ENCODE measurements at places on chromosomes 2 and 18.

DNA sequence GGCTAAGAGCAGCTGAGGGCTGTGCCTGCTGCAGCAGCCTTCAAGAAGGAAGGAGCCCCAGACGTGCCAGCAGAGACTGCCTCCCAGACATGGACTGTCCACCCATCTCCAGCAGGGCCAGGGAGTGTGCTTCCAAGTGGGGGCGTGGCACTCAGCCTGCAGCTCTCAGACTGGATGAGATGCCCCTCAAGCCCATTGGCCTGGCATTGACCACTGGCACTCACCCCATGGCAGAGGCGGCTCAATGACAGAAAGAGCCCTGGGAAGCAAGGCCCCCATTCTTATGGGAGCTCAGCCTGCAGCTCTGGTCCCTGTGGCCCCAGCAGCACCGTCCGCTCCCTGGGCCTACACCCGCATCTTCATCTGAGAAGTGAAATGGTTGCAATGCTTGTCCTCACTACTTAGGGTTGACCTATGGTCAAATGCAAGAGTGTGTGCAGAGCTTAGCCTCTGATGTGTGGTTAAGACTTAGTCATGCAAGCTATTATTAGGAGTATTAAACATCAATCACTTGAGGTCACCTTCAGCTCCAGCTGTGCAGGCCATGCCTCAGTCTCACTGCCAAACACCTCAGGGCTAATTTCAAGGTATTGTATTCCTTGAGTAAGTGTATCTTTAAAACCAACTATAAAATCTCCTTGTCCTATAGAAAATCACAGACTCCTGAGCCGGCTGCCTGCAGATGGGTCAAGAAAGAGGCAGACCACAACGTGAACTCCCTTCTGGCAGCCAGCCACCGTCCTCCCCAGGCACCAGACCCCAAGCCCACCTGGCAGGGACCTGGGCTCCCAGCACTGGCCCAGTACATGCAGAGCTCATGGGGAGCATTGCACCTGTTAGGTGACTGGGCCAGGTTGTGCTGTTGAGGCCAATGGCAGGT is 194.8 kb downstream of the NDUFA10 start:
- DNase-seq: no peak

GRCh38 chr18:63878343-63878742 is 9.2 kb upstream of the SERPINB2 start:
- peak; percentile 48 for DNase-seq

DNA sequence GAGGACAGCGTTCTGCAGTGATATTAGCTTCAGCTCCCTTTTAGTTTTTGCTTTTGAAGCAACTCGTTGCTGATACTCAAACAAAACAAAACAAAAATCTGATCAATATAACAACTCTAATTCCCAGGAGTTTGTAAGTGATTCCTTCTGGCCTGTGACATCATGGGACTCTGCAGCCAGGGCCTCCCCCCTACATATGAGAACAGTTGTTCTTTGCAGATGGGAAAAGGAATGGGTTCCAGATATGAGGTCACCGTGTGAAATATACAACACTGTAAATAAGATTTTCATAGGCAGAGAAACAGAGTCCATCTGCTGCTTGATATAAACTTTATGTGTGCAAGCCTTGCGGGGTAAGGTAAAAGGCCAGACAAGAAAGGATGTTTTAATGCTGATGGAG is 56.7 kb downstream of the DIS3L2 start:
- no peak for DNase-seq

DNA sequence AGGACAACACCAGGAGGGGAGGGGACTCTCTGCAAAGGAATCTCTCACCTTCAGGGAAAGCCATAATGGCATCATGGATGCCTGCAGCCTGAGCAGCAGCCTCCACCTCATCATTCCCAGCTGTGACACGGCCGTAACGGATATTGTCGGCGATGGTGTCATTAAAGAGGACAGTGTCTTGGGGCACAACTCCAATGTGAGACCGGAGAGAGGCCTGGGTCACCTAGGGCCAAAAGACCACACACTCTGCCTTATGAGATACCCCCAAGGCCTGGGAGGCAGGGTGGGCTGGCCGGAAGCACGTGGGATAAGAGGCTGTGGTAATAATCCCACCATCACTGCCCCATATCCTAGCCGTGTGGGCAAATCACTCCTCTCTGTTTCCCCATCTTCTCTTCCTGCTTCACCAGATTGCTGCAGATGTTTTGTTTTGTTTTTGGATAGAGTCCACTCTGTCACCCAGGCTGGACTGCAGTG is 4.3 kb downstream of the ZFAND2B start:
- no peak for DNase-seq

DNA sequence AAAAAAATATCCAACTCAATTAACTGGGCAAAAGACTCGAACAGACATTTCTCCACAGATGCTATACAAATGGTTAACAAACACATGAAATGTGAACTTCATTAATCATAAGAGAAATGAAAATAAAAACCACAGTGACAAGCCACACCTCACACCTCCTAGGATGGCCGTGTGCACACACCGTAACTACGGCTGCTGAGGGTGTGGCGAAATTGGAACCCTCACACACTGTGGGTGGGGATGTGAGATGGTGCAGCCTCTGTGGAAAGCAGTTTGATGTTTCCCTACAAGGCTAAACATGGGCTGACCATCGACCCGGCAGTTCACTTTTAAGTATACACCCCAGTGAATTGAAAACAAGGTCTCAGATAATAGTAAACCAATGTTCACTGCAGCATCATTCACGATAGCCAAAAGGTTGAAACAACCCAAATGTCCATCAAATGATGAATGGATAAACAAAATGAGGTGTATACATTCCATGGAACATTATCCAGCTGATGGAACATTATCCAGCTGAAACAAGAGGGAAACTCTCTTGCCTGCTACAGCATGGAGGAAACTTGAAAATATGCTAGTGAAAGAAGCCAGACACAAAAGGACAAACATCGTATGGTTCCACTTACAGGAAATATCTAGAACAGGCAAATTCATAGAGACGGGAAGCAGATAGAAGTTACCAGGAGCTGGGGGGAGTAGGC is 32.2 kb downstream of the ZAP70 start:
- DNase-seq: no peak

- DNase-seq: peak; percentile 55
Measured at GRCh38 chr2:60806988-60807681, 51.1 kb downstream of the PAPOLG start.
